ENCODE measurements at places on chromosomes 4 and X.

DNA sequence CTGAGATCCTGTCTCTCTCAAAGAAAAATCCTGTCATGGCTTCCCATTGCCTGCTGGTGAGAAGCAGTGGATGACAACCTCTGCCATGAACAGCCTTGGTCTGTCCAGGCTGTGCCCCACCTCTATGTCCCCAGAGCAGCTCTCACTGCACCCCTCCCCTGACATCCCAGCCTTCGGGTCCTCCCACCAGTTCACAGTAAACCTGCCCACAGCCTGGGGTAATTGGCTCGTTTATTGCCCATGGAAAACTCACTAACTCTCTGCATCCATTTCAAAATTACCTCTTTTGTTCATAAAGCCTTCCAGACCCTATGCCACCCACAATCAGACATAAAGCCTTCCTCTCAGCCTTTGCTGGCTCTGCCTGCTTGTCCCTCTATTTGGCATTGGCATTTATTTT is 10.7 kb upstream of the HMGB3 start:
- no peak for DNase-seq

GRCh38 chrX:15602761-15603160 is 2.0 kb upstream of the ACE2 start:
- DNase-seq: no peak

DNA sequence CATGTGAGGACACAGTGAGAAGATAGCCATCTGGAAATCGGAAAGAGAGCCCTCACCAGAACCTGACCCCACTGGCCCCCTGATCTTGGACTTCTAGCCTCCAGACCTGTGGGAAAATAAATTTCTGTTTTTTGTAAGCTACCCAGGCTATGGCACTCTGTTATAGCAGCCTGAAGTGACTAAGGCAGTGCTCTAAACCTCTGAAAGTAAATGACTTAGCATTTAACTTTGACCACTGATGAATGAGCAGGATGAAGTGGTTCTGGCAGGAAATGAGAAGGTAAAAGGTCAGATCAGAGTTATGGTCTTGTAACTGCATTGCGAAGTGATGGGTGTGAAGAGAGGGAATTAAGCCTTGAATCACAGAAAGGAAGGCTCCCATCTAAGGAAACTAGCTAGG is 17.0 kb downstream of the GPAT3 start:
- DNase-seq: peak; percentile 77

GRCh38 chr4:48299560-48299959 is 29.9 kb upstream of the TEC start:
- no peak for DNase-seq

DNA sequence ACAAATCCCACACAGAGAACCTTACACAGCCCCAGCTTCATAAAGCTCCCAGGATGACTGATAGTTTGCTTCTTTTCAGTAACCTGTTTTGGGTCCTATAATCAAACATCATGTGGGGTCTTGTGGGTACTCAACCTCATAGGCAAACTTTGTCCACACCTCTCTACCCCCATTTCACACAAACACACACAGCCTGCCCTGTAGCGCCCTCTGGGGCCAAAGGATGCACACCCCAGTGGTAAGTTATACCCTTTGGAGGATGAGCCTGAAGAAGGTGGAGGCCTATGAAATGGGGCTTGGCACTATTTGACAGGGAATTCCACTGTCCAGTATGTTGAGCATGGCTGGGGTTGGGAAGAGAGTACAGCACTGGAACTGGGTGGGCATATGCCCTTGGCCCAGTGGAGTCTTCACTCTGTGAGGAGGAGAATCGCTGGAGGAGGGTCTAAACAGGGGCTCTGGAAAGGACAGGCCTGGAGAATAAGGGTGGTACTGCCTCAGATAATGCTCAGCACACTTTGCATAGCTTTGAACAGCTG is 30.5 kb upstream of the COL25A1 start:
- peak; percentile 12 for DNase-seq

DNA sequence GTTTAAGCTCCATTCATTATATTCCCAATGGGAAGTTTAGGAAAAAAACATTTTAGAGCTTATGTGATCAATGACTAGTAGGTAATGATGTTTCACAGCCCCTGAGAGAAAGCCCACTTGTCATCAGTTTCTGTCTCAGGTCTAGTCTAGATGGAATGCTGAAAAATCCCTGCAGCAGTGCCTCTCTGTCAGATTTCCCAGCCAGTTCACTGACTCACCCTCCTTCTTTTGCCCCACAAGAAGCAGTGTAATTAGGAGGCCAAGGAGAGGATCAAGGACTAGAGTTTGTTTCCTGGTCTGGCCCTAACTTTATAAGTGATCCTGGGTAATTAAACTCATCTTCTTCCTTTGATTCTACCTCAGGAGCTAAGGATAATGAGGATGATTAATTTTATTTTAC is 118.7 kb upstream of the ANXA3 start:
- peak; percentile 35 for DNase-seq

GRCh38 chrX:76555816-76556215 is 128.3 kb downstream of the MAGEE1 start:
- peak; percentile 2 for DNase-seq

DNA sequence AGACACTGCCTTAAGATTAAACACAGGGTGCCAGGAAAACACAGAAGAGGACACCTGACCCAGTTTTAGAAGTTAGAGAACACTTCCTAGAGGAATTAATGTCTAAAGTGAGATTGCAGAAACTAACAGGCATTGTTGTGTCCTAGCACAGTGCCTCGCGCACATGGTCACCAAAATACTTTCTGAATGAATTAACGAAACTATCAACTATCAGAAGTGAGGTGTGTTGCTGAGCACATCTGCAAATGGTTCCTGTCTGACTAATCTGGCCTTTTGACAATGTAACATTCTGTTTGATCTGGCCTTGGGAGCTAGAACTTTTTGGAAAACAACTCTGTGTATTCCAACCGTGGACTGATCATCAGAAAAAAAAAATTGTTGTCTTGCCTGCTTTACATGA is 556.8 kb upstream of the LCORL start:
- DNase-seq: no peak

DNA sequence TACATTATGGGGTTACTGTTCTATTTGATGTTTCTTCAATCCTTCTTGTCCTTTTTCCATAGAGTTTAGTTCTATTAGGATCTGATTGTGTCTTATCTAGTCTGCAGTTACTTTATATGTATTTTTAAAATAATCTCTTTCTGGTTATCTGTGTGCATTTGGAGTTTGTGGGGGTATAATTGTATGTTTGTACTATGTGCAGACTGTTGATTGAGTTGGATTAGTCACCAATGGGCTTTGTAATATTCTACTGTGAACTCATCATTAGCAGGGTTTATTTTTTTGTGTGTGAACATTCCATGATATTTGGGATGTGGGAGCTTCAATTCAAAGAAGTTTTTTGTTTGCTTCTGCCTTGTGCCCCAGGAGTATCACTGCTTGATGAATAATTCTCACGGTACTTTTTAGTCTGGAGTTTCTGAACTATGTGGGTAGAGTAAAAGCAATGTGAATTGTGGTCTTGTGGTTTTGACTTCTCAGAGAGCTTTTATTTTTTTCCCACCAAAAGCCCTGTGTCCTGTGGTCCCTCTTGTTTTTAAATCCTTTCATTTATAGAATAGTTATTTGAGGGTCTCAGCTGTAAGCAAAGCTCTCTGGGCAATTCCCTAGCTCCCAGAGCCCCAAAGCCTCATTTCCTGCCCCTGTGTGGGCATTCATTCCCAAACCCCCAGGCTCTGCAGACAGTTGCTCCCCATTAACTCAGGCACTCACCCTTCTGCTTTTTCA is 127.8 kb downstream of the PHKA2 start:
- DNase-seq: no peak

GRCh38 chrX:97672608-97673007 is 788.9 kb downstream of the RPA4 start:
- no peak for DNase-seq

DNA sequence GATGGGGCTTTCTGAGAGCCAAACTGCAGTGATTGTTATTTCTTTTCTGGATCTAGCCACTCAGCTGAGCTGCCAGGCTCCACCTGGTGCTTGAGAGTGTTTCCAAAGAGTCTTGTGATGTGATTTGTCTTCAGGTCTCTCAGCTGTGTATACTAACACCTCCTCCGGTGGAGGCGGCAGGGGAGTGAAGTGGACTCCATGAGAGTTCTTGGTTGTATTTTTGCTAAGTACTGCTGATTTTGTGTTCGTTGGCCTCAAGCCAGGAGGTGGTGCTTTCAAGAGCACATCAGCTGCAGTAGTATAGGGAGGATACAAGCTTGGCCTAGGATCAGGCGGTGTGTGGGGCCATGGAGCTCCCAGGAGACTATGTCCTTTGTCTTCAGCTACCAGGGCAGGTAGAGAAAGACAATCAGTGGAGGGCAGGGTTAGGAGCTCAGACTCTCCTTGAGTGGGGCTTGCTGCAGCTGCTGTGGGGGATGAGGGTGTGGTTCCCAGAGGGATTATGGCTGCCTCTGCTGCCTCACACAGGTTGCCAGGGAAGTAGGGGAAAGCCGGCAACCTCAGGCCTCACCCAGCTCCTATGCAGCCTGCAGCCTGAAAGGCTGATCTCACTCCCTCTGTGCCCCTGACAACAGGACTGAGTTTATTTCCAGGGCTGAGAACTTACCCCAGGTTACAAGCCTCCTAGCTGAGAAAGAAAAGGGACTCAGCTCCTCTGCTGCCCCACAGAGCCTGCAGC is 62.4 kb downstream of the NPFFR2 start:
- DNase-seq: no peak

GRCh38 chr4:6972911-6973310 is 63.3 kb downstream of the TBC1D14 start:
- no peak for DNase-seq

GRCh38 chr4:186058253-186058979 is 10.5 kb upstream of the TLR3 start:
- no peak for DNase-seq

GRCh38 chr4:101693842-101694398 is 96.6 kb upstream of the BANK1 start:
- DNase-seq: no peak

- no peak for DNase-seq
Observed at GRCh38 chrX:18664947-18665346, 7.0 kb downstream of the RS1 start.

GRCh38 chrX:94302446-94302845 is 628.4 kb downstream of the FAM133A start:
- no peak for DNase-seq

DNA sequence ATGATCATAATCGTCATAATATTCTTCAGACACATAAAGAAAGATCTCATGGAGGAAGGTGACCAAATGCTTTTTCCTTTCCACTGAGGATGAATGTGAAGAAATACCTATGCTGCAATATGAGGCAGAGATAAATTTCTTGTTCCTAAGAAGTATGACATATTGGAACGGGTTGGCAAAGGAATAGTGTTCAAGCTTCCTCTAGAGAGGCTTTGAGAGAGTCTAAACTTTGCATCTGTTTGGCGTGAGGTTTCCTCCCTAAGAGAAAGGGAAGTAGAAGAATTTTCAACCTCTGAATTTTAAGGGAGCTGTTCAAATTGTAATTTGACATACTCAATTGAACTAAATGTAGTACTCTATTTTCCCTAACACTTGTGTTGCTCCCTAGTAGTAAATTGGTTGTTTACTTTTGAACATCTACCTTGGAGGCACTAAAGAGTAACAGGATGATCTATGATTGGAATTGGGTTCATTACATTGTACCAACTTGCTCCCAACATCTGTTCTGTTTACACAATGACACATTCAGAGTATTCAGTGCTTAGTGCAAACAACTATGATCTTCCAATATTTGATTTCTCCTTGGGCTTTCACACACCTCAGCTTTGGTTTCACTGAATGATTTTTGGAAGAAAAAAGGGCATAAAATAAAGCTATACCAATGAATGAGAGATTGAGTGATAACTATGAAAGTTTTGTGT is 122.0 kb downstream of the CORIN start:
- no peak for DNase-seq

DNA sequence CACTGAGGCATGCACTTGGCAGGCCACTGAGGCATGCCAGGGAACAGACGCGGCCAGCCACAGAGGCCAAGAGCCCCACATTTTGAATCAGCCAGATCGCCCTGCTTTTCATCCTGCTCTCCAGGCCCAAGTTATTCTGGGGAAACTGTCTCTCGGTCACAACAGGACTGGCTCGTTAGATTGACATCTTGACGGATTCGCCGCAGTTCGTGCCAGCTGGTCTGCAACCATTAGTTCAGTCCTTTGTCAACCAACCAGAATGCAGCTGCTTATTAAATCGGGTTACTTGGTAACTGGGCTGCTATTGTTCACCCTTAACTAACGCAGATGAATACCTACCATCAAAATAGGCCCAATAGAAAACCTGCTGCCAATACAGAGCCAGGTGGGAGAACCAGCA is 16.7 kb downstream of the CLDN34 start:
- DNase-seq: no peak

DNA sequence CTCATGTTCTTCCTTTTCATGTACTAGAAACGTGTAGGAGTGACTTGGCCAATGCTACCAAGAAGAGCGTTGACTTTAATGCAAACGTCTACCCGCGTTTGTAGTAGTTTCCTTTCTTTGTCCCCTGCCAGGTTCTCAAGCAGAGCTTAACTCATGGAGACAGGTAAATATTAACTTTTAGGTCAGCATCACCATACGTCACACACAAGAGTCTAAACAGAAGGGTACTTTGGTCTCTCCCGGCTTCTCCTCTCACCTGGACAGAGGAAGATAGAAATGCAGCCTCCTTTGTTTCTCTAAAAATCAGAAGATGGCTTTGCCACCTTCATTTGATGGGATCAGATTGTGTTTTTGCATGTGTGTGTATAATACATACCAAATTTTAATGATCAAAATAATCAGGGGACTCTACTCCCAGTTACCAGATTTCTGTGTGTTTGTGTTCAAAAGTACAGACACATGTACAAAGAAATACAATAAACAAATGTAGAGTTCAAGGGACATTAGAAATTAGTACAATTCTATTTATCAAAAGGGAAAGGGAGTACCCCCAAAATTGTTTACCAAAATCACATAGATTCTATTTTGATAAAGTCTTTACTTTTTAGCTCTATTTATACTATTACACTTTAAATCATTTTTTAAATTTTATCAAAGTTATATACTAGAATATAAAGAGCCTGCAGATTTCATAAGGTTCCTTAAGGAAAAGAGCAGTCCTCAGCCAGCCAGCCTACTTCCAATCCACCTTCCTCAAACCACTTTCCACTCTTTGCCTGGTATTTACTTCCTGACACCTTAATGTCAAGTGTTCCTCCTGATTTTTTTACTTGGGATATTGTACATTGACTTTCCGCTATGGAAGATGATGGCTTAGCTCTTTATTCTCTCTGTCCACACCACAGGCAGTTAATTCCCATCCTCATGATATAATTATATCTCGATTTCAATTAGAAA is 195.5 kb downstream of the RELL1 start:
- DNase-seq: no peak

DNA sequence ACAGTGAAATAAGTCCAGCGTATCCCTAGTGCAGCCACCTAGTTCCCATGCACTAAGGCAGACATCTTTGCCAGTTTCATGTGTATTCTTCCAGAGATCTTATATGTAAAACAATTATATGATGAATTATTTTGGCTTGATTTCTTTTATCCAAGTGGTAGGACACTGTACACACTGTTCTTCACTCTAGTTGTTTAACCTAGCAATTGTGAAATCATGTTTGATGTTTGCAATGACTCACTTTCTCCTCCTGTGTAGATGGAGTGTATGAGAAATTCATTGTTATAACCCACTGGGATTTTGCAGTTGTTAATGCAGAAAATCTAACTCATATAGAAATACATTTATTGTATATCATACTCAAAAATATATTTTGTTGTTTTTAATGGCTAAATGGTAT is 17.5 kb upstream of the TBC1D1 start:
- DNase-seq: peak; percentile 17
